ENCODE measurements at places on chromosomes 5 and 9.

GRCh38 chr5:132471944-132472343, 18.6 kb downstream of the IRF1 start:
- DNase-seq: no peak

GRCh38 chr5:73135021-73135420, 14.6 kb downstream of the TMEM171 start:
- no peak for DNase-seq

GRCh38 chr9:129695870-129696269, 30.4 kb downstream of the PRRX2 start:
- no peak for DNase-seq

- no peak for DNase-seq
These were observed 3.8 kb upstream of the GGTA1 start for GRCh38 chr9:121503444-121503843.

DNA sequence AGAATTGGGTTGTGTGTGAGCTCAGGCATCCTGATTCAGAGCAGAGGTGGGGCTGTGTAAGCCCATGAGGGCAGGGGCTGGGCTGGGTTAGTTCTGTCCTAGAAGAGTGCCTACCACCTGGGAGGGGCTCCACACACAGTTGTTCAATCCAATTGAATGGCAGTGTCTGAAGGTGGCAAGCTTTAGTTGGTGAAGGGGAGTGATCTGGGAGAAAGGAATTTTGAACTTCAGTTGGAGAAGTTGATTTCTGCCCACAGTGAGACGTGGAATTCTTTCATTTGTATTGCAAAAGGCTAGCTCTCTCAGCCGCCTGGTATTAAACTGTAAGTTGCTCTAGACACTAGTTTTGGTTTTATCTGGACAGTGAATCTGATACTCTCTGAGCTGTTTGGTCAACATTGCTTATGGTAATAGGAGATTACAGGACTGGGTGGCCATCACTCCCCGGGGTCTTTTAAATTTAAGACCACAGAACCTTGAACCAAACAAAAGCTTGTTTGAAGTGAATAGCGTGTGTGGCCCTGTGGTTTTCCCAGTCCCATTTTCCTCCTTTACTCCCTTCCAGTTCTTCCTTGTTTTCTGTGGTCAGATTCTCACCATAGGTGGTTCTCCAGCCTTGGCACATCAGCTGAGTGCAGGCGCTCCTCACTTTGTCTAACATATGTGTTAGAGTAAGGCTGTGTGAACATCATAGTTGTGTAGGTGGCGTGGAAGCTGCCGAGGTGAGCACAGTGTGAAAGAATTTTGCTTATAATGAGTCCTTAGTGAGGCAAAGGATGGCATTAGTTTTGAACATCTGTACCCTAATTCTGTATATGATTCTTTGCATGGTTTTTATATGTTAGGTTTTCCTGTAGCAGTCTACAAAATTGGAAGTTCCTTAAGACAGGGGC, 78.0 kb downstream of the ARHGAP26 start:
- DNase-seq: no peak

DNA sequence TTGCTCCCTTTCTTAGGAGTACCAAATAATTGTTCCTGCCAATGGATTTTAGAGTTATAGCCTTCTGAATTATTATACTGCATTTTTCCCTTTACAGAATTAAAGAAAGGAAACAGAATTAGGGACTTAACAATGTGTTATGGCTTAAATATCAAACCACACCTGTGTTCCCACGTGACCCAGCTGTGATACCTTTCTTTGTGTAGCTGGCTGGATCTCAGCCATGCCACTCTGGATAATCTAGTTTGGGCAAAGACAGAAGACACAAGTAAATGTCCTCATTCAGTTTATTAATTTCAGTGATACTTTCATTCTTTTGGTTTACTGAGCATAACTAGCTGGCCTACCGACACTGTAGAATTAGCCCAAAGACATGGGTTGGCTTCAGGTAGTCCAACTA, 417.2 kb upstream of the ADAMTS16 start:
- DNase-seq: no peak

GRCh38 chr9:106287731-106288130, 575.2 kb upstream of the ZNF462 start:
- no peak for DNase-seq

- no peak for DNase-seq
These were observed 175.3 kb downstream of the SLF1 start for GRCh38 chr5:94793816-94794198.

GRCh38 chr5:11777096-11777495, 127.2 kb downstream of the CTNND2 start:
- DNase-seq: no peak

- no peak for DNase-seq
These were observed 440.4 kb downstream of the DMRT2 start for GRCh38 chr9:1490341-1491232.

DNA sequence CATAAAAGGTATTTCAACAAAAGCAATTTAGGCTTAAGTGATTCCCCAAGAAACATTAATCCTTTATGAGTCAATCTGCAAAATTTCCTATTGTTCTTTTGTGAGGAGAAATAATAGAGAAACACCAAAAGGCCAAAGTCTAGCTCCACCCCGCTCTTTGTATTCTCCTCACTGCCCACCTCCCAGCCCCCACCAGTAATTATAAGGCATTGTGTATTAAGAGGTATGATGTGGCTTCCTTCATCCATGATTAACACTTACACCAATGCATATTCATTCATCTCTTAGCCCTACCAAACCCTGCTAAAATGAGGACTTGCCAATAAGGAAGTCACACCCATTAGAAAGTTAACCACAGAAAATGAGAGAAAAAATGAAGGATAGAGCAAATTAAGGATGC, 105.3 kb upstream of the SPATA31D4 start:
- DNase-seq: no peak

DNA sequence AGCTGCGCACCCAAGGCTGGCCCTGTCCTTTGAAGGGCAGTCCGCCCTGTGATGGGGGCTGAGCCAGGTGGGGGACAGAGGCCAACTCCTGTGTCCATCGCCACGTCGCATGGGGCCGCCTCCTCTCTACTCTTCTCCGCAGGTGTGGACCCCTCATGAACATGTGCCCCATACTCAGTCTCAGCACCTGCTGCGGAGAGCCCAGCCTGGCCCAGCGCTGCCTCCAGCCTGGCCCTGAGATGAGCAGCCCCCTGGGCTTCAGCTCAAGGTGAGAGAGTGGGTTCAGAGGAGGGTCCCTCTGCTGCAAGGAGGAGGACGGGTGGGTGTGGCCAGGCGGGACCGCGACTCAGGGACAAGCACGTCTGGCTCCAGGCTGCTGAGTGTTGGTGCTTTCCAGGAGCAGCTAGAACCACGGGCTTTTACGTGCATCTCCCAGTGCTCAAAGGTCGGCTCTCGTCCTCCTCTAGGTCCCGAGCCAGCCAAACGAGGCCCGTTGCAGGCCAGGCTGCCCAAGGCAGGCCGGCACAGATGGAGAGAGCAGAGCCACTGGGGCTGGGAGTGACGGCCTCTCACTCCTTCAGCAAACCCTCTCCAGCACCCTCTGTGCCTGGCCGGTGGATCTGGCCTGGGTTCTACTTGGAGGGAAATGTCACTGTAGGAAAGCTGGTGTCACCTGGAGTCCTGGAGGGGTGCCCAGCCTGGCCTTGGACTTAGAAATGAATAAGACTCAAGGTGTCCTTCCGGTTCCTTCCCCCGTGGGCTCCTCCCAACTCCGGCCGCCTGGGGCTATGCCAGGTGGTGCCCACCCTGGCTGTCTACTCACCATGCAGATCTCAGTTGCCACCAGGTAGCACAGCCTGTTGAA, 48.9 kb upstream of the RNF130 start:
- no peak for DNase-seq

- DNase-seq: no peak
These were observed 32.0 kb downstream of the SLC6A3 start for GRCh38 chr5:1413211-1413610.

- no peak for DNase-seq
These were observed 1037.8 kb downstream of the NR2F1-AS1 start for GRCh38 chr5:92543201-92543600.

DNA sequence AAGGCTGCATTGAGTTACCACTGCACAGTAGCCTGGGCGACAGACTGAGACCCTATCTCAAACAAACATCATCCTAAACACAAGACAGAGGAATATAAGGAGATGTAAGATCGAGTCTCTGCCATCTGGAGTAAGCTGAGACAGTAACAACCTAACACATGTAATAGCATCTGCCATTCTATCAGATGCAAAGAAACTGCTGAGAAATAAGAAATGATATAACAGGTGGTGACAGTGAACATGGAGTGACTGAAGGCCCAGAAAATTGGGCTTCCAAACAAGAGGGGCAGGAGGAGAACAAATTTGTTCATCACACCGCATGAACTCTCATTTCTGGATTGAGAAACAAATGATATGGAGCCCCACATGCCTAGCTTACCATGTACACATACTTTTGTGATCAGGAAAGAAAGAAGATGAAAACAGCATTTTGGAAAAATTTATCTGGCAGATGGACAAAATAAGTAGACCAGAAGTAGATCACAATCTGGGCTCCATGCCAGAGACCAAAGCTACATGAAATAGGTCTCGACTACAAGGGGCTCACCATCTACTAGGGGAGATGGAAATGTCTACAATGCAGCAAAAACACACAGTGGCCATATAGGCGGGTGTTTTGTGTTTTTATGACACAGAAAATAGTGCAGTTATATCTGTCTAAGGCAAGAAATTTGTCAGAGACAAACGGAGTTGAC, 45.5 kb downstream of the ECPAS start:
- no peak for DNase-seq

DNA sequence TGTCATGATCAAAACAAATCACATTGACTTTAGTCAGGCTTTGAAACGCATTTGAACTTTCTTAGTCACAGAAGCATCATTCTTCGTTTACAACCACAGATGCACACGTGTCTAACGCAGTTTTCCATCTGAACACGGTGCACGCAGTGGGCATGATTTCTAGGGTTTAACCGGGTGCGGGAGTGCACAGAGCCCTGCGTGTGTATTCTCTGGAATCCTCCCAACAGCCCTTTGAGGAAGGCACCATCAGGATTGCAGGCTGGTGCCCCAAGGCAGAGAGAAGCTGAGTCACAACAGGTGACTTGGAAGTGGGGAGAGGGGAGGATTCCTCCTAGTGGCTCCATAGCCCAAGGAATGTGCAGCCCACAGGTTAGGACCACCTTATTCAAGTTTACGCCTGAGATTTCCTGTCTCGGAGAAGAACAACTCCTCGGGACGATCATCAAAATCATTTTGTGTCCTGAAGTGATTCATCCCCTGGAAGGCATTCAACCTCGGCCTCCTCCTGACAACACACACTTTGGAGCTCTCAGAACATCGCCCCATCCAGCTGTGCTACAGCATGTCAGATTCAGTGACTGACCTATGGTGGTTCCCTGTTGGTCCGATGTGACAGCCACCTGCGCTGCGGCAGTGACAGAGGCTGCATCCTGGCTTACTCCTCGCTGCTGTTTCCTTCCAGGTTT, 13.1 kb downstream of the ROPN1L start:
- no peak for DNase-seq

- DNase-seq: no peak
These were observed 130.0 kb downstream of the COL23A1 start for GRCh38 chr5:178460174-178460573.

DNA sequence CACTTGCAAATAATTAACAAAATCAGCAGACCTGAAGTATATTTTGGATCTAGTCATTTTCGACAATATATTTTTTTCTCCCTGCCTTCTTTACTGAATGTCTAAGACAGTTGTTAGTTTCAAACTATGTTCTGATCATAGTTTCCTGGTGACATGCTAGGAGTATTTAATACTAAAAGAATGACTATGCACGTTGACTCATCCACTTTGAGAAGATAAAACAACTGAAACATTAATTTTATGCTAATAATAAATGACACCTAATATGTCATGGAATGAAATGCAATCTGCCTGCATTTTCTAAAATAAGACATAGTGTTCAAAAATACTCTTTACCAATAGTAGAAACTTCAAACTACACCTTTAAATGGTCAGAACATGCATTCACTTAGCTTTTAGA, 2123.7 kb upstream of the C9orf72 start:
- DNase-seq: no peak

GRCh38 chr5:118224546-118224945, 763.8 kb downstream of the DTWD2 start:
- DNase-seq: no peak

DNA sequence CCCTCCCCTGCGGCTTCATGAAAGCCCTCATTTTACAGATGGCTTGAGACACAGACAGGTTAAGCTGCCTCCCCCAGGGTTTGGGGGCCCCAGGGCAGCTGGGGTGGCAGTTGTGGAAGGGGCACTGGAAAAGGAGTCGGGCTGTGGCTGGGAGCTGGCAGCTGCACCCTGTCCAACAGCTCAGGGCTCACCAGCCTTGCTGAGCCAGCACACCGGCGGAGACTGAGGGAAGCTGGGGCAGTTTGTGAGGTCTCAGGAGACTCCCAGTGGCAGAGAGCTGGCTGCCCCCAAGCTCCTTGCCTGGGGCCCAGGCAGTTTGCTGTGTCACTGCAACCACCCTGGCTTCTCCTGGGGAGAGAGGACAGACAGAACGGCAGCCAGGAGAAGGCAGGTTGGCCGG, 34.8 kb upstream of the RAPGEF1 start:
- DNase-seq: no peak

- DNase-seq: no peak
These were observed 26.6 kb downstream of the NR5A1 start for GRCh38 chr9:124480621-124480981.

DNA sequence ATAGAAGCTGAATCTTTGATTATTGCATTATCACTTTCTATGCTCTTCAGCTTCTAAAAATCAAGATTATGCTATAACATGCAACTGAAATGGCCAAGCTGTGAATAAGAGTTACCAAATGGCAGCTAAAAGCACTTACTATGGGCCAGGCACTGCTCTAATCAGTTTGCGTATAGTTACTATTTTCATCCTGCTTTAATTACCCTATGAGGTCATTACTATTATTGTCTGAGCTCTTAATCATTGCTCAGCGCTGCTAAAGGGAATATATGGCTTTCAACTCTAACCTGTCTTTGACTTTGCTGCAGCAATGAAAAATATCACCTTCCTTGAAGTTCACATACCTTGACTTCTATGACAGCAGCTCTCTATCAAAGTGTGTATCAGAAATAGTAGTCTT, 210.8 kb downstream of the TRPM3 start:
- no peak for DNase-seq

DNA sequence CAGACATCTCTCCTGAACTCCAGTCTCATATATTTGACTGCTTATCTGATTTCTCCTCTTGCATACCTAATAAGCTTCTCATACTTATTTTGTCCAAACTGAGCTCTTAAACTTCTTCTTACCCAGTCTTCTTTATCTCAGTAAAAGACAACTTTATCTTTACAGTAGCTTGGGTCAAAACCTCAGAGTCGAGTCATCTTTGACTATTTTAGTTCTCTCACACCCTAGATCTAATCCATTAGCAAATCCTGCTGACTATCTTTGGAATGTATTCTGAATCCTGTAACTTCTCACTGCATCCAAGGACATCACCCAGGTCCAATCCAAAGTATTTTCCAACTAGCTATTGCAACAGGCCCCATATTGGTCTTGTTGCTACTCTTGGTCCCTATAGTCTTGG, 11.8 kb upstream of the JAK2 start:
- no peak for DNase-seq

- DNase-seq: no peak
These were observed 107.1 kb downstream of the PHF2 start for GRCh38 chr9:93683331-93684134.
